ENCODE measurements at places on chromosomes 1 and 21. TPM values are rescaled to one million over a fixed set of nuclear protein-coding genes. Genes with fewer than 3 reads are reported as not detected.
A peak's percentile ranks its signal among the peaks of the same experiment; 100 is the strongest.

- peak; percentile 89 for ATAC-seq
Measured at GRCh38 chr1:69533343-69533742, 34.4 kb upstream of the LRRC7 start.

- ATAC-seq: no peak
Measured at GRCh38 chr1:27957655-27958054, 2.1 kb upstream of the XKR8 start.

DNA sequence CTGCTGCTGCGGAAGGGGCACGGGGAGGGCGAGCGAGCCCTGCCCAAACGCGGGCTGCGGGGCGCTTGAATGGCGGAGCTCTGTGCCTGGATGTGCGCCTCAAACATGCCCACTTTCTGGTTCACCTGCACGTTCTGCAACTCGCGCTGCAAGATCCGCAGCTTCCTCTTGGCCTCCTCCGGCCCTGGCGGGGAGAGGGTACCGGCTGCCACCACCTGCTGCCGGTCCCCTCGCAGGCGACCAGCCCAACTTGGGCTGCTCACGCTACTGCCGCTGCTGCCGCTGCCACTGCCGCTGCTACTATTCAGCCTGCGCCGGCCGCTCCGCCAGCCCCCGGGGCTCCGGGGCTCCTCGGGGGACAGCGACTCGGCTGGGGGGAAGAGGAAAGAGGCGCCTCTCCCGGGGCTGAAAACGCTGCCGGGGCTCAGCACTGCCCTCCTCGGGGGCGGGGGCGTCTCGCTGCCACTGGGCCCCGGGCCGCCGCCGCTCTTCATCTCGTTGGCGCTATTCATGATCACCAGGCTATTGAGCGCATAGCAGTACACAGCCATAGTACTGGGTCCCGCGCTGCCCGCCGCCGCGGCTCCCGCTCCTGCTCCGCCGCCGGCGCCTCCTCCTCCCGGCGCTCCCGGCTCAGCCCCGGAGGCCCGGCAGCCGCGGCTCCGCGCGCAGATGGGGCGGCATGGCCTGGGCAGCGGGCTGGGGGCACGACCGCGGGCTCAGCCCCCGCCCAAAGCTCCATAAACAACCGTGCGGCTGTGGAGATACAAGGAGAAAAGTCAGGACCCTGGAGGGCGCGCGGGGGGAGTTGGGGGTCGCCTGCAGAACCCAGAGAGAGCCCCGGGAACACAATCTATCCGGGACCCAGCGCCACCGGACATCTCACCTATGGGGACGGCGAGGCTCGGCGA is 1.9 kb downstream of the ITPKB start:
- peak; percentile 50 for ATAC-seq

DNA sequence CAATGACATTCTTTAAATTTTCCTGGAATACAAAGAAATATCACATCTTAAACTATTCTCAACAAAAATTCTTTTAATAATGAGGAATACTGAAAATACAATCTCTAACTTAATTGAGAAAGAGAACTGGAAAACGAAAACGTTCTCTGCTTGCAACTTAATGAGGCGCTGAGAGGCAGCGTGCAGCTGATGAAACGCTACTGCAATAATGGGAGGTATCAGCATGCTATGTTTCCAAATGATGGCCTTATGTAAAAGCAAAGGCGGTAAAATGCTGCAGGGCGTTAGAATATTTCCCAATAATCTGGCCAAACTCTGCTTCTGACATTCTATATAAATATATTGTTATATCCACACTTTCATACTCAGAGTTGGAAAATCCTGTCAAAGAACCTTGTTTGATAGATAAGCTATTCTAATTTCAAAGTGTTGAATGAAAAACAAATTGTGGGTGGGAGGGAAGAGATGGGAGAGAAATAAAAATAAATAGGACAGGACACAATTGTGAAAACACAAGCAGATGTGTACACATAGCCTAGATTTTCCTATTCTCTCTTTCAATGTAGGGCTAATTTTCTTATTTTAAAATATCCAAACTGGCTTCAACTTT is 70.9 kb downstream of the APP start:
- ATAC-seq: peak; percentile 61

DNA sequence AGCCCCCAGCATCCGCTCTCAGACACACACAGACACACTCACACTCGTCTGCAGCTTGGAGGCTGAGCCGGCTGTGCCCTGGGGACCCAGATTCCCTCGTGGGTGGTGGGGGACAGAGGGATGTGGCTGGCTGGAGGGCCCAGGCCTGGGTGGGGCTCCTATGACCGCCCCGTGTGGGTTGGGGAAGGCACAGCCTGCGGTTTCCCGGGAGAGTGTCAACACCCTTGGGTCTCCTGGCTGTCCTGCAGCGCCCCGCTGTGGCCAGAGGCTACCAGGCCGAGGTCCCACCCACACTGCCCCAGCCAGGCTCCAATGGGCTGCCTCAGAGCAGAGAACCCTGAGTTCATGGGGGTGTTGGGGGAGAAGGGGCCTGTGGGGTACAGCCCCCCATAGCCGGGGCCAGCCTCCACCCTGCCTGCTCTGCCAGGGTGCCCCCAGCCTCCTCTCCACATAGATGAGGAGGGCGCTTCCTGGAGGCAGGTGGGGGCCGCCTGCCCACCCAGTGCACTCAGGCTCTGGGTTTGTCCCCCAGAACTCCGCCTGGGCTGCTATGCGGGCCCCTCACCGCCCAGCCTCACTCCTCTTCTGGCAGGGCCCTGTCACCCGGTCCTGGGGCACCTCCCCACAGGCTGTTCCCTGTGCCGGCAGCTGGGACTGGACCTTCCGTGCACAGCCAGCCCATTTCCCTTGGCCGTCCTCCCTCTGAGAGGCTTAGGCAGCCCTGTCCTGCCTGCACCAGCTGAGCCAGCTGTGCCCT is at the start of gene TTC34:
Gene TTC34 (minus strand): TSS at position 159 of the 757 bp plus-strand sequence. CDS start 866 bp downstream, outside the sequence.
- peak; percentile 70 for ATAC-seq

DNA sequence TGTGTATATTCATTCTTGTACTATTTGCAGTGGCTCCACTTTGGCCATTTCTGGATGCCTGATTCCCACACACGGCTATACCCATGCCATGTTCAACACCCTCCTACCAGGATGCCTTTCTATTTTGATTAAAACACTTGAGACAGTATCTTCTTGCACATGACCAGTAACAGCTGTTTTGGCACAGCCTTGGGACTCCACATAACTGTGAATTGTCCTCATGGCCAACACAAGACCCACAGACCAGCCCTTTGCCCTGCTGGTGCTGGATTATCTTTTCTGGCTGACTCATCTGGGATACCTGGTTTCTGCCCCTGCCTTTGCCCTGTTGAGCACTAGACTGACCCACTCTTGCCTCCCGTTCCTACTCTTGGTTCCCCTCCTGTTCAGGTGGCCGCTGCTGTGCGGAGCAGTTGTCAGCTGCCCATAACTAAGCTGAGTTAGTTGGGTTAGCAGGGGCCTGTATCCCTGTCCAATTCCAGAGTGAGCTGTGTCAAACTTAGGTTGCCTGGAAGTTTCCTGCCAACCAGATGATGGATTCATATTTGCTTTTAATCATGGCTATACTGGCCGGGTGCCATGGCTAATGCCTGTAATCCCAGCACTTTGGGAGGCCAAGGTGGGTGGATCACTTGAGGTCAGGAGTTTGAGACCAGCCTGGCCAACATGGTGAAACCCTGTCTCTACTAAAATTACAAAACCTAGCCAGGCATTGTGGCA is 10.8 kb upstream of the EYA3 start:
- no peak for ATAC-seq

- ATAC-seq: no peak
Measured at GRCh38 chr1:114032271-114033215, 53.3 kb downstream of the OLFML3 start.

- peak; percentile 60 for ATAC-seq
Measured at GRCh38 chr1:14759042-14759818, 160.7 kb downstream of the KAZN start.

GRCh38 chr1:236397173-236397759 is 3.2 kb downstream of the EDARADD start:
- no peak for ATAC-seq

DNA sequence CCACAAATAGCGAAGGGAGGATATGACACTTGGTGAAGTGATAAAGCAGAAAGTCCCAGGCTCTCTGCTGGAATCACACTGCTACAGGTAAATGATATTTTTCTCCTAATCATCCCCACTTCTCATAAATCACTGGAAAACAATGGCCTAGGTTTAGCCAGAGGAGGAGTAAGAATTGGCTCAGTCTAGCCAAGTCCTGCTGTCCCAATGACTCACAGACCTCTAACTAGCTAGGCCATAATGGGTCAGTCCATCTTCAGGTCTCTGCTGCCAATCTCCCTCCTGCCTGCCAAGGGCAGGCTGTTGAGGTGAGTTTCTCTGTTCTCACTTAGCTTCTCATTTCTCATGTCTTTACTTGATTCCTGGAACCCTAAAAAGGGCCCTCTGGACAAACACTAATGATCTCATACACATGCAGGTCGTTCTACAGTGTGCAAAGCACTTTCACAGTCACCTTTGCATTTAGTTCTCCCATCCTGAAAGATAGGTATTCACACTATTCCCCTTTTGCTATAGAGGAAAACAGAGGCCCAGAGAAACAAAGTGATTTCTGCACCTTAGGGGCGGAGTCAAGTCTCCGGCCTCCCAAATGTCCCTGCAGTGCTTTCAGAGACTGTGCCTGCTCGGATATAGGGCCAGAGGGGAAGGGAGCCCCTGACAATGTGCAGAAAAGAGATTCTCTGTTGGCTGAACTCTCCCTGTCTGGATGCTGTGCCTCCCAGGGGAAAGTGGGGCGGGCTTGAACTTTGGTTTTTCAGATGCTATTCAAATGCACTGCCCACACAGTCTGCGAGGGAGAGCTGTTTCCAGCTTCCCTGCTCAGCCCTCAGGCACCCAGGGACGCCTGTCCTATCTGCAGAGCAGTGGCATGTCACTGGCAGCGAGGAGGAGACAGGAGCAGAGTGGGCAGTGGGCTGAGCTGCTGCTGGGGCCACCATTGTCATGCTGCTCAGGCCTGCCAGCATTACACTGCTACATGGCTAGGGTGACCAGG is 3.9 kb upstream of the CDK18 start:
- peak; percentile 23 for ATAC-seq

DNA sequence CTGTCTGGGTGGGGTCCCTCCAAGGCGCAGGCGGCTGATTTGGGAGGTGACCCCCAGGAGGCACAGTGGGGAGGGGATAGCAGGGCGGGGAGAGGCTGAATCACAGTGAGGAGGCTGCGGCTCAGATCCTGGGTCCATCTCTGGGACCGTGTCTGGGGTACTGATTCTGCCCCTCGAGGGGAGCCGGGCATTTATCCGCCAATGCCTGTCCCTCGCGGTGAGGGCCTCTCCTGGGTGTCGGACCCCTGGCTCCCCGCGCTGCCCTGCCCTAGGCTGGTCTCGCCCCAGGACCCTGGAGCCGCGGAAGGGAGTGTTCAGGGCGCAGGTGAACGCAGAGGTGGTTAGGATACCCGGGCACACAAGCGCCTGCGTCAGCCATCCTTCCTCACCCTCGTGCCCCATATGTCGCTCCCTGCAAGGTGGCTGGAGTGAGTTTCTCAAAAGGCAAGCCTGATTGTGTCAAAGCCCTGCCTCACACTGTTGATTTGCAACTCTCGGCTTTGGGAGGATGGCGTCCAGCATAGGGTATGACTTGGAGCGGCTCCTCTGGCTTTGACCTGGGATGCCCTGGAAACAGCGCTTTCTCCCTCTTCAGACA is 530.9 kb downstream of the PTPRU start:
- ATAC-seq: no peak

DNA sequence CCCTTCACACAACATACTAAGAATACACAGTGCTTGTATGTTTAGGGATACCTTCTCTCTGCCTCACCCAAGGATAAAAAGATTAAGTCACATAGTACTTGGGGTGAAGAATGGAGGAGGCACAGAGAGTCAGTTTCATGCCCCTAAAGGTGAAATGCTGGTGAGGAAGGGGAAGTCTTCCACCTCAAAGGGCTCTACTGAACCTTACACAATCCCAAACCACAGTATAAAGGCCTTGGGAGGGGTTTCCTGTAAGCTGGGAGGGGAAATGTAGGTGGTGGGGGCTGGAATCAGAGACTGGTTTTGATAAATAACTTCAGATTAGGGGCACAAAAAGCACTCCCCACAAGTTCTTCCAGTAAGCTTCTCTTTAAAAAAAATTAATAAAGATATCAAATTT is 3.5 kb downstream of the MINDY1 start:
- ATAC-seq: no peak

DNA sequence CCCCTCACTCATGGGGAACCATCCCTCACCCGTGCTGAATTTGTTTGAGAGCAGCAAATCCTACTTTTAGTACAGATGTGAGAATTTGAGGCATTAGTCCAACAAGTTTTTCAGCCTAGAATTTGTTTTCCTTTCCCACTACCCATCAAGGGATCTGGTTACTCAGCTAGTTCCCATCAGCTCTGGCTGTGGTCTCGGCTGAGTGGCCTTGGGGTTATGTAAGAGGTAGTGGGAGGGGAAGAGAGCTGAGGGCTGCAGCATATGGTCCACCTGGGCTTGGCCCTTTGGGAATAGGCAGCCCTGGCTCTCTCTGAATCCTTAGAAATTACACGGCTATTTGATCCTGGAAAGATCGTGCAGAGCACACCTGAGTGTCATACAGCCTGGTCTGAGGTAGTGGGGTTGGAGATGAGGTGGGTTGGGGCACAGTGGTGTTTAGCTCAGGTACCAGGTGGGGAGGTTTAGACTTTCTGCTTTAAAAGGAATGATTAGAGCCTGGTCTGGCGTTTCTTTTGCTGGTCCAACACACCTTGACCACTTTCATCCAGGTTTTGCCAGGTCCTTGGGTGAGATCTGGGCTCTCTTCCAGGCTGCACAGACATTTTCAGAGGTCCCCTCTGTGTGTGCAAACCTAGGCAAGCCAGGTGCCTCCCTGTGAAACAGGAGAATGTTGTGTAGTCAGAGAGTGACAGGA is 4.2 kb downstream of the GSTM4 start:
- no peak for ATAC-seq

The GUCA2B gene
- total RNA-seq: not detected

The LPAR3 gene
- total RNA-seq: 20.6 TPM

The SPRR3 gene
- total RNA-seq: 10,043 TPM

The PPOX gene
- total RNA-seq: 10.4 TPM

The TRIM46 gene
- total RNA-seq: 0.12 TPM

The MTF1 gene
- total RNA-seq: 39.3 TPM

The TNFRSF9 gene
- total RNA-seq: 0.16 TPM
